ENCODE measurements at places on chromosomes 7 and 10. TPM values are rescaled to one million over a fixed set of nuclear protein-coding genes. Genes with fewer than 3 reads are reported as not detected.

TMEM236 gene
- total RNA-seq: under 0.01 TPM

MKI67 gene
- total RNA-seq: 2.4 TPM

GIMAP7 gene
- total RNA-seq: 16.7 TPM

TFEC gene
- total RNA-seq: 26.4 TPM

SLC29A4 gene
- 1.3 TPM for total RNA-seq

NRG3 gene
- not detected for total RNA-seq

CYP3A7 gene
- not detected for total RNA-seq

Measured in hematopoietic multipotent progenitor cell (in vitro differentiated cells).